Psoas muscle (tissue), 8 donors: ENCODE measurements at places on chromosomes 16 and 17.

DNA sequence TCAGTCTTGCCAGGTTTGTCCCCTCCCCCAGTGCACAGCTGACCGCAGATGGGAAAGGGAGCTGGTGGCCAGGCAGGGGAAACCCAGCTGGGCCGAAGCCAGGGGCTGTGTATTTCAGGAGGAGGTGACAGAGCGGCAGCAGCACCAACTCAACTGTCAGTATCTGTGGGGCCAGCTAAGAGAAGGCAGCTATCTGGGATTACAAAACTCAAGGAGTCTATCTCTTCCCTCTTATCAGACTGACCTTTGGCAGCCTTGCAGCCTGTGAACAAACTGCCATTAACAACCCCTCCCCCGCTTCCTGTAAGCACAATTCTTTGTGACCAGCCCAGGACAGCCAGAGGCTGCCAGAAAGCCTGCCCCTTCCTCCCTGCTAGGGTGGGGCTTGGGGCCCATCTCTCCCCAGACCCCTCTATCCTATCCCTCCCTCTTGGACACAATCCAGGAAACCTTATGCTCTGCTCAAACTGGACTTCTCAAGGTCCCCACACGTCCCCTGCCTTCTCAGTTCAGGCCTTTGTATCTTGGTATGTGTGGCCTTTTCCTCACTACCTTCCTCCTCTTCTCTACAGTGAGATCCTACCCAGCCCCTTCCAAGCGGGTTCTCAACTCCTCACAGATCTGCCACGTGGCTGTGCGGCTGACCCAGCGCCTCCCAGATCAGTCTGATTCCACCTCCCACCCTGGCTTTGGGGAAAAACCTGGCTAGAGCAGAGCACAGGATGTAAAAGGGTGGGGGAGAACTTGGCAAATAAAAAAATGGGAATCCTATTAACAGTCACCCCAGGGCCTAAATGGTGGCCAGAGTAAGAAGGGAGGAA, 10.5 kb downstream of the ST3GAL2 start:
- DNase-seq: peak; percentile 97

DNA sequence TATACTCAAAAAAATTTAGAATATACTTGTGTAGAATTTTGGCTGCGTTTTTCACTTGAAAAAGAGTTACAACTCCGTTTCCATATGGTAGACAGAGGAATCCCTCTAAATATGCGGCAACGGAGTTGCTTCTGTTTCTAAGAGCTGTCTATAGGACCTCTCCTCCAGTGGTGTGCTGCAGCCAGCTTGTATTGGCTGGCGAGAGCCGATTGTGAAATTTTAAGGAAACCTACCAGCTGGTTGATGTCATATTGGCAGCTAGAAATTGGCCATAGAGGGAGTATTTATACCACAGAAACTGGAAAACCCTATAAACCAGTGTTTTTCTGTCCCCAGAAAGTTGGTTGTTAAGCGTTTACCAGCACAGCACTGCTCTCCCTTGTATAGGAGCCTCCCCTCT, 655.8 kb upstream of the EEF2KMT start:
- no peak for DNase-seq

- DNase-seq: no peak
Observed at GRCh38 chr17:51869387-51869786, 289.1 kb downstream of the CA10 start.

- DNase-seq: no peak
Observed at GRCh38 chr17:67021743-67022450, 22.5 kb upstream of the CACNG1 start.
